ENCODE measurements at places on chromosomes 5 and 9.

DNA sequence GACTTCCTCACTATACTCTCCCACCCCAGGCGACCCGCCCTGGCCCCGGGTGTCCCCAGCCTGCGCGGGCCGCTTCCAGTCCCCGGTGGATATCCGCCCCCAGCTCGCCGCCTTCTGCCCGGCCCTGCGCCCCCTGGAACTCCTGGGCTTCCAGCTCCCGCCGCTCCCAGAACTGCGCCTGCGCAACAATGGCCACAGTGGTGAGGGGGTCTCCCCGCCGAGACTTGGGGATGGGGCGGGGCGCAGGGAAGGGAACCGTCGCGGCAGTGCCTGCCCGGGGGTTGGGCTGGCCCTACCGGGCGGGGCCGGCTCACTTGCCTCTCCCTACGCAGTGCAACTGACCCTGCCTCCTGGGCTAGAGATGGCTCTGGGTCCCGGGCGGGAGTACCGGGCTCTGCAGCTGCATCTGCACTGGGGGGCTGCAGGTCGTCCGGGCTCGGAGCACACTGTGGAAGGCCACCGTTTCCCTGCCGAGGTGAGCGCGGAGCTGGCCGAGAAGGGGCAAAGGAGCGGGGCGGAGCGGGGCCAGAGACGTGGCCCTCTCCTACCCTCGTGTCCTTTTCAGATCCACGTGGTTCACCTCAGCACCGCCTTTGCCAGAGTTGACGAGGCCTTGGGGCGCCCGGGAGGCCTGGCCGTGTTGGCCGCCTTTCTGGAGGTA lies 2.1 kb downstream of the CA9 start:
- DNase-seq = peak; percentile 22

DNA sequence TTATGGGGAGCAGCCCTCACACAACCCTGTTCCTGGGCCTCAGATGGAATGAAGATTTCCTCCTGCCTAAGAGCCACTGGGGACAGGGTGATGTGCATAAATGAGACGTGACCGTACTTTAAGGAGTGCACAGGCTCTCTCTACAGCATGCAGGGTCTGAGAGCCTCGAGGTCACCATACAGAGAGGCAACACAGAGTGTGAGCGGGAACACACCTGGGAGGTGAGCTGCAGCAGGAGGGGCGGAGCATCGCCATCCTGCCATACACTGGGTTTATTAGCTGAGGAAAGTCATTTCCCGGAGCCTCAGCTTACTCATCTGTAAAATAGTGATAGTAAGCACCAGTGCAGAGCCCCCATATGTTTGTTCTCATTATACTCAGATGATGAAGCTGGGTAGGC lies 182.5 kb upstream of the RAD23B start:
- DNase-seq = no peak

DNA sequence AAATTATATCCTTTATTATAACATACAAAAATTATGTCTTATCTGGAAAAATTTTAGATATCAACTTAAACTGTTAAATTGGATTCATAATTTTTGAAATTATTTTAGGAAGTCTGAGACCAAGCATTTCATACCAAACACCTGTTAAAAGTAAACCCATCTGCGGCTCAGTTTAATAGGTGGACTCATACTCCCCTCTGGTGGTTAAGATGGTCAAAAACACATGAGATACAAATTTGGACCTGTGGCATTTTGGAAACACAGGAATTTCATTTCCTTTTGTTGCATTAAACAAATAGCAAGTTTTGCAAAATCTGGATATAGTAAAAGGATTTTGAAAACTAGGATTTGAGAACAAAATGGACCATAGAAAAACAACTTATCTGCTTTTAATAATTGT lies 53.7 kb downstream of the RGMB start:
- DNase-seq = no peak

DNA sequence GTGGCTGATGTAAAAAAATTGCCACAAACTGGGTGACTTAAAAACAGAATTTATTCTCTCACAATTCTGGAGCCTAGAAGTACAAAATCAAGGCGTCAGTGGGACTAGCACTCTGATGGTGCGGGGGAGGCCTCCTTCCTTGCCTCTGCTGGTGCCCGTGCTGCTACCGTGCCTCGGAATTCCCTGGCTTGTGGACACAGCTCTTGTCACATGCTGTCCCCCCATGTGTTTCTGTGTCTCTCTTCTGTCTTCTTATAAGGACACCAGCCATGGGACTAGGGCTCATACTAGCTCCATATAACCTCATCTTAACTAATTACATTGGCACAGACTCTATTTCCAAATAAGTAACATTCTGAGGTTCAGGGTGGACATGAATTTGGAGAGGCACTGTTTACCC lies 242.3 kb upstream of the IRX2 start:
- DNase-seq = no peak

GRCh38 chr5:51397996-51398395 lies 14.7 kb downstream of the ISL1 start:
- no peak for DNase-seq

All from immature natural killer cell (primary cell).